ENCODE measurements at places on chromosomes 11 and 22. TPM values are rescaled to one million over a fixed set of nuclear protein-coding genes. Genes with fewer than 3 reads are reported as not detected.

- H3K4me3 ChIP-seq, result peak overlapping the region; percentile 66
- no peaks in the 10 kb centered on the region for H3K36me3 ChIP-seq
- H3K4me1 ChIP-seq, result peaks cover 33% of the 10 kb centered on the region
- DNase-seq, result peak; percentile 84
- H3K27ac ChIP-seq, result peak overlapping the region; percentile 67
Observed at GRCh38 chr11:64245401-64245796, 1.3 kb downstream of the PPP1R14B start.

DNA sequence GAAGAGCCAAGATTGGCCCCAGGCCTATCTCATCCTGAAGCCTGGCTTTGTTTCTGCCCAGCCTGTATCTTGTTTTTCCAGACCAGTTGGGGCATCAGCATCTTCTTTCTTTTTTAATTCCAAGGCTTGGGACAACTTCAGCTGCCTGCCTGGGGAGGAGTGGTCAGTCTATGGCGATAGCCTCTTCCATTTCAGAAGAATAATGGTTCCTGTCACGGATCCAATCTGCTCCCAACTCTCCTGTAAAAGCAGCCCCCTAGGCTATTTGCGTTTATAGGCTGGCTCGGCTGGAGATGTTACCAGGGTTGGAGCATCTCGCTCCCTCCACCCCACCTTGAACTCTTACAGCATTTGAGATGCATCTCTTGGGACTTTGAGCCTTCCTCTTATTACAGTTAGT lies 145.2 kb upstream of the CADM1 start:
- H3K27me3 ChIP-seq, result no peaks in the 10 kb centered on the region
- DNase-seq, result no peak
- H3K36me3 ChIP-seq, result no peaks in the 10 kb centered on the region
- H3K27ac ChIP-seq, result no peak overlapping the region
- H3K4me1 ChIP-seq, result no peaks in the 10 kb centered on the region

DNA sequence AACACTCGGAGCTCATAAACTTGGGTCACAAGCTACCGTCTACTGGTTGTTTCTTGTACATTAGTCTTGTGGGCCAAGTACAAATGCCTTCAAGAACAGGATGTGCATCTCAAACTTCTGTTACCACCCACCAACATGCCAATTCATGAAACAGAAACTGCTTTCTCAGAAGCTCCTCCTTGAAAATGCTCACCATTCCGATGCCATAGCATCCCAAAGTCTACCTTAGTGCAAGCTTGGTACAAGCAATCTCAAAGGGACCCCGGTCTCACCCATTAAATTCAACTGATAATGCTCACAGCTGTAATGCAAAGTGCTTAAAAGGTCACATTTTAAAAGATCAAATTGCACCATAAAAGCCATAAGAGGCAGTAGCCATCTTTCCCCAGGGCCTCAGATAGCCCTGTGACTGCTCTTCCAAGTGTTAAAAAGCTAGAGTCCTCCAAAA lies 31.8 kb upstream of the CCDC34 start:
- no peaks in the 10 kb centered on the region for H3K4me1 ChIP-seq
- no peak overlapping the region for H3K4me3 ChIP-seq
- no peaks in the 10 kb centered on the region for H3K27me3 ChIP-seq
- no peak overlapping the region for H3K27ac ChIP-seq

DNA sequence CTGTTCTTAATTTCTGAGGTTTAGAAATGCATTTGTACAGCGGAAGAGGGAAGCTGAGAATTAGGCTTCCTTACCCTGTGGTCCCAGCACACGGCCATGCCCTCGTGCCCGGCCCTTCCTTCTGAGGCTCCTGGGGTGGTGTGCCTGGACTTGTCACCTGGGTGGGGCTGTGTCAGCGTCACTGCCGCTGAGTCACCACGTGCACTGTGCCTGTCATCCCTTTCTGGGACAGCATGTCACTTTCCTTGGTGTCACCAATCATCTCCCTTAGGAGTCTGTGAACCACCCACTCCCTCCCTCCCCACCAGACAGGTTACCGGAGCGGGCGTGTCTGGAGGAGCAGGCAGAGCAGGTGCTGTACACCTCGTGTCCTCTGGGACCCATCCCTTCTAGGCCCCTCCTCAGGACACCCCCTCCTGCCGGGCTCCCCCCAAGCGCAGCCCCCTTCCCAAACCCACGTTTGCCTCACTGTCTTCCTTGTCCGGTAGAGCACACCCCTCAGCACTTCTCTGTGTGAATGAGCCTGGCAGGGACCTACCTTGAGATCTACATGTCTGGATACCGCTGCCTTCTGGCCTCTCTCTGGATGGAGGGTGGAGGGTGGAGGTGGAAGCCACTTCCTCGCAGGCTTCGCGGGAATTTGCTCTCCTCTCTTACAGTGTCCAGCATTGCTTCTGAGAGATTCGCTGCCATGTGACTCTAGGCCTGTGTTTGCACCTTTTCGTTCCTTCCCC lies 367.6 kb downstream of the TBC1D22A start:
- no peaks in the 10 kb centered on the region for H3K4me1 ChIP-seq
- no peak overlapping the region for H3K27ac ChIP-seq
- no peak overlapping the region for H3K4me3 ChIP-seq
- DNase-seq, result no peak

DNA sequence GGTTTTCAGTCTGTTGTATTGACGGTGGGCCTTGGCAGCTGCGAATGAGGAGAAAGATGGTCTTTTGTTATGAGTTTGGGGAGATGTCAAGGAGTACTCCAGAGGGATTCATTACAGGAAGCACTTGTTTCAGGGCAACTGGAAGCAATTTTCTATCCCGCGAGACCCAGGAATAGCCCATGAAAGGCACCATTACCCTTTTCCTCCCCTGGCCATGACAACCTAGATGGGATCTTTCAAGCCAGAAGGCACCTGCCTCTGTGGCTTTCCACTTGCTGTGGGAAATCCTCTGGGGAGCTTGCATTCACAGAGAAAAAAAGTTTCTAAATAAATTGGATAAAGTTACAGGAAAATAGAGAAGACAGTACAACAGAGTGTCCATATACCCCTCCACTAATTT lies 2.7 kb downstream of the ZNF215 start:
- DNase-seq, result no peak
- no peak overlapping the region for H3K4me3 ChIP-seq

GRCh38 chr11:42006766-42007165 lies 547.3 kb upstream of the LRRC4C start:
- H3K27me3 ChIP-seq, result no peaks in the 10 kb centered on the region
- H3K36me3 ChIP-seq, result no peaks in the 10 kb centered on the region
- no peak for DNase-seq
- no peaks in the 10 kb centered on the region for H3K4me1 ChIP-seq
- no peak overlapping the region for H3K27ac ChIP-seq
- no peak overlapping the region for H3K4me3 ChIP-seq

Gene RFPL1
- total RNA-seq, result not detected

Gene AGBL2
- total RNA-seq, result 2.6 TPM

Gene THY1
- total RNA-seq, result 0.40 TPM

Measured in CD8-positive, alpha-beta memory T cell (primary cell).